ENCODE measurements at places on chromosomes 7 and 10.
A peak's percentile ranks its signal among the peaks of the same experiment; 100 is the strongest.

DNA sequence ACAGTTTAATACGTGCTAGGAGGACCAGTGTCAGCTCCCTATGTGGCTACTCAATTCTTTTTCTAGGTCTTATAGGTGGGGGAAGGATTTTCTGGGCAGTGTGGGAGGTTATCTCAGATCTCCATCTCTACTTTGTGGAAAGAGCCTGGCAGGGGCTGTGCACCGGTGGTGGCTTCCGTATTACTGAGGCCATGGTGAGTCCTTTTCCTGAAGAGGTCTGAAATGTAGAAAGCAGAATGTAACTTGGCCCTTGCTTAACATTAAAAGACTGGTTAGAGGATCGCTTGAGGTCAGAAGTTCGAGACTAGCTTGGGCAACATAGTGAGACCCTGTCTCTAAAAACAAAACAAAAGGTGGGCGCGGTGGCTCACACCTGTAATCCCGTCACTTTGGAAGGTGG lies 2.7 kb upstream of the TPST1 start:
- no peak for DNase-seq

DNA sequence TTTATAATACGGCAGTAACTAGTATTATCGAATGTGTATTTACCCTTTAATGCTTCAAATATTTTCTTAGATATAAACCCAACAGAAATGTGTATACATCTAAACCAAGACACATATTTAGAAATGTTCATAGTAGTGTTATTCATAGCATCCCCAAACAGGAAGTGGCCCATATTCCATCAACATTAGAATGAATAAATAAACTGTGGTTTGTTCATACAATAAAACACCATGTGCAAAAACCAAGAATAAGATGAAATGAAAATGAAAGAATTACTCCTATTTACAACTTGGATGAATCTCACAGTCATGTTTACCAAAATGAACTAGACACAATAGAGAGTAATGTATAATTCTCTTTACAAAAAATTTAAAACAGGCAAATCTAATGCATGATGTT lies 9.2 kb upstream of the CAV2 start:
- DNase-seq = no peak

DNA sequence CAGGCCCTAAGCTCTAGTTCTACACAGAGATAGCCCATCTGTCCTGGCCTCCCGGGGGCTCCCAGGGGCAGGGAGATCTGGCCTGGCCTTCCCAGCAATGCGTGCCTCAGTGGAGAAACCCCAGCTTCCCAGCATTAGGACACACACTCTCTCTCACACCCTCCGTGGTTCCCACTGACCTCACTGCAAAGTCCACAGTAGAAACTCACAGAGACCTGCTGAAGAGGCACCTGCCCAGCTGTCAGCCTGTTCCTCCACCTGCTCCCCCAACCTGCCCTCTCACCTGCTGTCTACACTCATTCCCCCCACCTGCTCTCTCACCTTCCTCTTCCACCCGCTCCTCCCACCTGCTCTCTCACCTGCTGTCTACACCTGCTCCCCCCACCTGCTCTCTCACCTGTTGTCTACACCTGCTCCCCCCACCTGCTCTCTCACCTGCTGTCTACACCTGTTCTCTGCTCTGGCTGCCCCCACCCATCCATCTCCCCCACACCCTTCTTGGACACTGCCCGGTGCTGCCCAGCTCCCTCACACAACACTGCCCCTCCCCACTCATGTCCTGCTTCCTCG lies 21.1 kb upstream of the PFKP start:
- DNase-seq = no peak

- peak; percentile 94 for DNase-seq
These were observed 118.1 kb upstream of the RHEB start for GRCh38 chr7:151637781-151638261.

GRCh38 chr10:26642896-26643653 lies 54.4 kb upstream of the PDSS1 start:
- no peak for DNase-seq

DNA sequence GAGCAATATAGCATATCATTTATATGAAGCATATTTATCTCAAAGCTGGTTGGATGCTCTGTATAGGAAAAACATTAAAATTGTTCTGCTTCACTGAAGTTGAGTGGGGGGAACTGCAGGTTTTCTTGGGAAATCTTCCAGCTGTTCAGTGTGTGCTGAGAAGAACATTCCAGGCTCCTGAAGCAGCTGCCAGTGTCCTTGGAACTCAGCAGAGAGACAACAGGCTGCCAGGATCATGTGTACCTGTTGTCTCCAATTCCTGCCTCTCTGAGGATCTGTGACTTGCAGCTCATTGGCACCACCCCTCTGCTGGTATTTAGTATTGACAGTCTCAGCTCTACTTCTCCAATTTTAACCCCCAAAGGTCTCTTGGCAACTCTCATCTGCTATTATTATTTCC lies 42.3 kb upstream of the PRKG1 start:
- no peak for DNase-seq

GRCh38 chr10:69732147-69732825 lies 69.4 kb upstream of the COL13A1 start:
- DNase-seq = no peak

DNA sequence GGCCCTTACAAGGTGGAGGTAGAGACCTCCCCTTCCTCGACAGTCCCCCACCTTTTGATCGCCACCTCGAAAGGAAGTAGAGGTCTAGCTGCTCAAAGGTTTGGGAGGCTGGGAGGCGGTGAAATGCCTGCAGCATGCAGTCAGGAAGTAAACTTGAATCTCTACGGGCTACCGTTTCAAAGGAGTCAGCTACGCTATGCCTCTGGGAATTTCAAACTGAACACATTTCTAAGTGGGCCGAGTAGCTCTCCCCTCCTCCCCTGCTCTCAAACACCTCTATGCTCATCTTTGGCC lies 68.0 kb downstream of the CXCL12 start:
- no peak for DNase-seq

DNA sequence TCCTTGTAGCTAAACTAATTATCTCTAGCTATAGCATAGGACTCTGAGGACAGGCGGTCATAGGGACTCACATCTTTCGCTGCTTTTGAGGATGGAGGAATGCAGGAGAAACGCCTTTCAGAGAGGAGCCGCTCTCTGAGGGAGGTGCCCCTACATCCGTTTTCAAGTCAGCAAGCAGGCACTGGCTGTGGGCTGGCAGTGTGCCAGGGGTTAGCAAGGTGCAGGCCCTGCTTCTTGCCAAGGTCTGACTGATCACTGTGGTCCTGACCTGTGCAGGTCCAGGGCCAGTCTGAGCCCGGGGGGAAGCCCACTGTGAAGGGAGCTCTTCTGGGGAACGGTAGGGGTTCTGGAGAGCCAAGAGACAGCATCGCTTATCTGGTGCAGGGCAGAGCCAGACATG lies 89.4 kb downstream of the SH3PXD2A start:
- no peak for DNase-seq

DNA sequence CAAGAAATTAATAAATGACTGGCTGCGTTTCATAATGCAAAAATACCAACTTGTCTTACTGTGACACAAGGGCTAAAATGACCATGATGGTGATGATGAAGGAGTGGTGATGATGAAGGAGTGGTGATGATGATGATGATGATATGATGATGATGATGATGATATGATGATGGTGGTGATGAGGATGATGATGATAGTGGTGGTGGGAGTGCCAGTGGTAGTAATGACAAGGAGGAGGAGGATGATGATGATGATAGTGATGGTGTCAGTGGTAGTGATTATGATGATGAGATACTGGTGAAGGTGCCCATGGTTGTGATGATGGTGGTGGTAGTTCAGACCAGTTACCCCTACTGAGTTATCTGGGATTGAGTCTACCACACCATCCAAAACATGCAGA lies 265.9 kb downstream of the FGFR2 start:
- DNase-seq = no peak

DNA sequence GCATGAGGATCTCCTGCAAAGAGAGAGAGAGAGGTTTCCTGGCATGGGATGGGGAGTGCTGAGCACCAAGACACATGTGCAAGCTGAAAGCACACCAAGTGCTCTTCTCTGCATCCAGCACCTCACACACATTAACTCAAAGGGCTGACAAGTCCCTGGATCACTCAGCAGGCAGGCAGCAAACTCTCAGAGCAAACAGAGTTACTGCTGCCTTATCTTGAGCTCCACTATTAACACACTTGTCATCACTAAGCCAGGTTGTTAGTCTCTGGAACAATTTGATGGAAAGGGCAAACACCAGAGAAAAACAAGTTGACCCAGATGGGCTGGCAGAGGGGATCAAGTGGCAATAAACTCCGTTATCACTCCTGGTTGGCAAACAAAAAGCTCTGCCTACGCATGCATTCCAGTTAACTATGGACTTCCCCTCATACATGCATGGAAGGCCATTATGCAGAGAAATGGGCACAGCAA lies 349.9 kb downstream of the KCNMA1 start:
- DNase-seq = no peak

DNA sequence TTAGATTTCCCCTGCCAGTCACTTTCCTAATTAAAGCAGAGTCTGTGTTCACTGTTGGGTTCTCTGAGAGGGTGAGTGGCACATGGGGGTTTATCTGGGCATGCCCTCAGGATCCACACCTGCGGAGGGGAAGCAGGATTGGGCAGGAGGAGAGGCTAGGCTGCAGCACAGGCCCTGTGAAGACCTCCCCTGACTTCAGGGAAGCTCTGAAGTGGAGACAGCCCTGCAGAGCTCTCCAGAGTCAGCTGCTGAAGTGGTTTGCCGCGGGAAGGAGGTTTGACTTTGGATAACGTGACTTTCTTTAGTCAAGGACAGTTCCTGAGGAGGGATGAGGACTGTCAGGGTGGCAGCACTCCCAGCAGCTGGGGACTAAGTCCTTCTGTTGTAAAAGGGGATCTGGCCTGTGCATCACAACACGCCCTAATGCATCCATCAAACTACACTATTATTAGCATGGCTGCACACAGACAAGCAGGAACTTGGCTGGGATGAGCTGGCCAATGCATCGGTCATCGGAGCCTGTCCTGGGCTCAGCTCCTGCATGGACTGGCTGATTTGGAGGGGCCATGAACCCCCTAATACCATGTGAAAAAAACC lies 50.9 kb upstream of the LEP start:
- no peak for DNase-seq

DNA sequence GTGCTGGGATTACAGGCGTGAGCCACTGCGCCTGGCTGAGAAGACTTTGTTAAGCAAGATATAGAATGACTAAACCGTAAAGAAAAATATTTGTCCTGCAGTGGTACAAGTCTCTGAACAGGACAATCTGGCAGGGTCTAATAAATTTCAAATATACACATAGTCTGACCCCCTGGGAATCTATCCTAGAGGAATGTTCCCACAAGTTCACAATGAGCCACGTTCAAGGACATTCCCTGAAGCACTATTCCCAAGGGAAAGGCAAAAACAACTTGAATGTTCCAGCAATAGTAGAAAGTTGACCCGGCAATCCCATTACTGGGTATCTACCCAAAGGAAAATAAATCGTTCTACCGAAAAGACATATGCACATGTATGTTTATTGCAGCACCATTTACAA lies 82.0 kb downstream of the HIP1 start:
- DNase-seq = no peak

- DNase-seq = peak; percentile 13
These were observed 925.2 kb upstream of the GHITM start for GRCh38 chr10:83214136-83214535.

DNA sequence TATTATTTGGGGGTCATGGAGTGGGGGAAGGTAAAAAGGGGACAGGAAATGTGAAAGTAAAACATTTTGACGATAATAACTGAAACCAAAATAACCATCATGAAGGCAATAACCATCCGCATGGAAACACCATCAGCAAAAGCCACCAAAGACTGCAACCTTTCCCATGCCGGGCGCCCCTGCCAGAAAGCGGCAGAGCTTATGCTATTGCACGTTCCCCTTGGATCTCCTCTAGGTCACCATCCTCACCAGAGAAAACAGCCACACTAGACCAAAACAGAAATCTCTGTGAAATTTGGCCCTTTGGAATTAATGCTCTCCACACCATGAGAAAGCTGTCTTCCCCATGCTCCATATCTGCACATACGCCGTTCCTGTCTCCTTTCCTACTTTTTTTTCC lies 31.1 kb downstream of the DRGX start:
- DNase-seq = no peak

GRCh38 chr7:42236266-42236975 lies 588 bp downstream of the GLI3 start:
- peak; percentile 76 for DNase-seq

DNA sequence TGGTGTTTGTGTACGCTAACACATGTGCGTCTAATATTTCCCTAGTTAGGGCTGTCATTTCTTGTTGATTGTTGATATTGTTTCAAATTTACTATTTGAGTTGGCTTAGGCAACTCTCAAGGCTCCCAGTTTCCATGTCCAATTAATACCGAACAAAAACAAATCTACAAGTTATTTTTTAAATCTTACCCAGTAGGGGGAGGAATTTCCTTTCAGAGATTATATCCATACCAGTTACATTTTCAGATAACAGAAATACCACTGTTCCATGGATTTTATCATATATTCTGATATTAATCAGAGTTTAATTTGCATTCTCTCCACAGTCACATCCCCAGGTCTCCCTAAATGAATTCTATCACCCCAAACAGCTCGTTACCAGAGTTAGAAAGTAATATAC lies 7.2 kb upstream of the AKR1B10 start:
- no peak for DNase-seq

GRCh38 chr7:157538321-157538720 lies 201.5 kb downstream of the DNAJB6 start:
- DNase-seq = no peak

DNA sequence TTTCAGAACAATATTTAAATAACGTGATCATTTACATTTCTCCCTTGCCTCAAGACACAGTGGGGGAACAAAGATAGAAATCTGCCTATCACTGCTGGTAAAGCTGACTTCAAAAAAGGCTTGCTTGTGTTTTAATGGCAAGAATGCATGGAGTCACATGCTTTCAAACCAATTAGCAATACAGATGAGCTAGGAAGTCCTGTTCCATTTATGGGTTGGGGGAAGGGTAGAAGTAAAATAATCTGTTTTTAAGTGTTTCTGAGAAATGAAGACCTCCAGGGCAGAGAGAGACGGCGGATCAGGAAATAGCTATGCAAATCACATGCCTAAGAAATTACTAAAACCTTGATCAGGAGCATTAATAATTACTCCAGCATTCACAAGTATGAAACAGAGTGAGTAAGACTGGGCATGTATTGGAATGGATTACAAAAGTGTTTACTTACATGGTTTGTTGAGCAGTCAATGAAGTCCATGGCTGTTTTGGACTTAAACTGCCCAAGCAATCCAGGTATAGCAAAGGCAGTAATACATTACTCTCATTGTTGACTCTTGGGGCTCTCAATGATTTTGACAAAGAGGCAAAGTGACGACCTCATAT lies 142.0 kb downstream of the ARID5B start:
- DNase-seq = peak; percentile 97

GRCh38 chr10:98569853-98570252 lies 123.1 kb upstream of the HPS1 start:
- DNase-seq = no peak

DNA sequence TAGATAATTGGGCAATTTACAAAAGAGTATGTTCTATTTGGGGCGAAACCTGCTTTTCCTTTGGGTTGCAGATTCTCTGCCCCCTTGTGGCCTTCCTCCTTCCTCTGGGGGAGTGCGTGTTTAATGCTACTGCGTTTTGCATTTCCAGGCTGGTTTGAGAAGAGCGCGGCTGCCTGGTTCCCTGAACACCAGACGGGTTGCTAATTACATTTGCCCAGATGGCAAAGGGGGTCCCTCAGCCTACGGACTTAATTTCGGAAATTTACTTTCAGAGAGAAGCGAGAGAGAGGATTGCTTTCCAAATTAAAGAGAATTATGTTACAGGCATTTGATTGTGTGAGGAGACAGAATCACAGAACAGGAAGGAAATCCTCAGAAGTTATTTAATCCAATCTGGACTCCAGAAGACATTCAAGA lies 91.9 kb upstream of the JAZF1 start:
- DNase-seq = peak; percentile 62

GRCh38 chr7:29596593-29597178 lies 33.1 kb downstream of the PRR15 start:
- DNase-seq = no peak

- DNase-seq = no peak
These were observed 218.4 kb downstream of the ELMO1 start for GRCh38 chr7:37230221-37230620.

All from fibroblast of skin of right quadriceps (primary cell).